ENCODE measurements at places on chromosomes 6 and 20. TPM values are rescaled to one million over a fixed set of nuclear protein-coding genes. Genes with fewer than 3 reads are reported as not detected.

DNA sequence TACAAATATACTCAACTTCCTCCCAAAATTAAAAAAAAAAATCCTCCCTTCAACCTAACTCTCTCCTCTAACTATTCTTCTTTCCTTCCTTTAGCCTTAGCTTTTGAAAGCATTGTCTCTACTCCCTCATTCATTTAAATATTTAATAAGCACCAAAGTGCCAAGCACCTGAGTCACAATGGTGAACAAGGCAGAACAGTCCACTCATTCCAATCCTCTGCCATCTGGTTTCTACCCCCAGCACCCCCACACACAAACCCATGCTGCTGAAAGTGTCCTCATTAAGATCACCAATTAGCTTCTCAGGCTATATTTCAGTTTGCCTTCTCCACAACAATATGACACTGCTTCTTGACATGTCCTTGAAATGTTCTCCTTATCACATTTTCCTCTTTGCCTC is 76.3 kb downstream of the DTNBP1 start:
- DNase-seq: peak; percentile 8

The GPX6 gene
- not detected for total RNA-seq

The OR2J3 gene
- not detected for total RNA-seq

The TFAP2C gene
- 104 TPM for total RNA-seq

DNA sequence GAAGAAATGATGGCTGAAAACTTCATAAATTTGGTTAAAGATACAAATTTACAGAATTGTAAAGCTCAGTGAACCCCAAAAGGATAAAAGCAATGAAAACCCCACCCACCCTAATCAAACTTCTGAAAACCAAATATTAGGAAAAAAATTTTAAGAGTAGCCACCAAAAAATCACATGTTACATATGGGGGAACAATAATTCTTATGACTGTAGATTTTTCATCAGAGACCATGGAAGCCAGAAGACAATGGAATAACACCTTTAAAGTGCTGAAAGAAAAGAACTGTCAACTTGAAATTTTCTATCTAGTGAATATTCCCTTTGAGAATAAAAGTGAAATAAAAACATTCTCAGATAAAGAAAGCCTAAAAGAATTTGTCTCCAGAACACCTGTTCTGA is 24.4 kb downstream of the PROCR start:
- no peak for DNase-seq

The NOTCH4 gene
- 2.6 TPM for total RNA-seq

- DNase-seq: no peak
Observed at GRCh38 chr20:33584976-33585375, 77.2 kb upstream of the C20orf144 start.

GRCh38 chr6:135014353-135014832 is 40.2 kb downstream of the HBS1L start:
- DNase-seq: no peak

The SDC4 gene
- 103 TPM for total RNA-seq

- DNase-seq: no peak
Observed at GRCh38 chr6:6908121-6908520, 199.6 kb upstream of the RREB1 start.

GRCh38 chr20:1664911-1665310 is 7.3 kb upstream of the SIRPG start:
- no peak for DNase-seq

The ATP9A gene
- 18.7 TPM for total RNA-seq

GRCh38 chr6:70409216-70409615 is 4.1 kb upstream of the FAM135A start:
- DNase-seq: no peak

DNA sequence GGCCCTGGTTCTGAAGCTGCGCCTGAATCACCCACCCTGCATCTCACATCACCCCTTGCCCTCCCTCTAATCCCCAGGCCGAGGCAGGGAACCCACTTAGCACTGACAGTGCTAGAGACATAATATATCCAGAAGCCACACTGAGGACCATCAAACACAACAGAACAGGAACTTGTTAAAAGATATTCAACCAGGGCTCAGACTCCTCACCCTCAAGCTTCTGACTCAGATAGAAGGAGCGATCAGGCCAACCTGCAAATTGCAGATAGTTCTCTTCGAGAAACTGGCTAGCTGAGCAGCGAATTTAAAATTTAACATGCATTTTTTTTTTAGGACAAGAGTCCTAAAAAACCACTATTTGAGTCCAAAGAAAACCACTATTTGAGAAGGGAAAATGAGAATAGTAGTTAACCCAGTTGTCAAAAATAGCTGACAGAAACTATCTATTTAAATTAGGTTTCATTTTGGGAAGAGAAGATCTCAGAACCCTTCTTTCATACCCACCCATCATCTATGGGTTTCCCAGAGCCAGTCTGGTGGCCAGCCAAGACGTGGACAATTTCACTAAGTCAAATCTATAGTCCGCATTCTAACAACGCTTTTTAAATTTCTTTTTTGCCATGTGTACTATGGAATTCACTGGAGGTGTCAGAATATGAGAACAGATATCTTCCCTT is 95.6 kb downstream of the OPRM1 start:
- no peak for DNase-seq

DNA sequence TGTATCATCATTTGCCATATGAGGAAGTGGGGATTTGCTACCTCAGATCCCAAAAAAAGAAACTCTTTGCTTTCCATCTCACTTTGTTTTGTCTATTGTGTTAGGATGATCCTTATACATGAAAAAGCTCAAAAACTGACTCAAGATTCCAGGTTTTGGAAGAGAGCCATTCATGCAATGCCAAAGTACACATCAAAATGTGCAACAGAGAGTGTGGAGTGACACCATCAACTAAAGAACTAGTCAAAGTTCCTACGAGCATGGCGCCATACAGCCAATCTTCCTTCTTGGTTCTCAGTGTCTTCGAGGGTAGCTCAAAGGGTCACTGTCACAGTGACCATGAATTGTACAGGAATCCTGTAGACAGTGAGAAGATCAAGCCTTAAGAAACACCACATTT is 255.8 kb upstream of the SASH1 start:
- no peak for DNase-seq
